Muscle of leg (tissue), 16 donors: ENCODE measurements at places on chromosomes 12 and 14. TPM values are rescaled to one million over a fixed set of nuclear protein-coding genes. Genes with fewer than 3 reads are reported as not detected.

GRCh38 chr14:95189367-95190132, 32.2 kb upstream of the DICER1 start:
- DNase-seq: peak; percentile 52

DNA sequence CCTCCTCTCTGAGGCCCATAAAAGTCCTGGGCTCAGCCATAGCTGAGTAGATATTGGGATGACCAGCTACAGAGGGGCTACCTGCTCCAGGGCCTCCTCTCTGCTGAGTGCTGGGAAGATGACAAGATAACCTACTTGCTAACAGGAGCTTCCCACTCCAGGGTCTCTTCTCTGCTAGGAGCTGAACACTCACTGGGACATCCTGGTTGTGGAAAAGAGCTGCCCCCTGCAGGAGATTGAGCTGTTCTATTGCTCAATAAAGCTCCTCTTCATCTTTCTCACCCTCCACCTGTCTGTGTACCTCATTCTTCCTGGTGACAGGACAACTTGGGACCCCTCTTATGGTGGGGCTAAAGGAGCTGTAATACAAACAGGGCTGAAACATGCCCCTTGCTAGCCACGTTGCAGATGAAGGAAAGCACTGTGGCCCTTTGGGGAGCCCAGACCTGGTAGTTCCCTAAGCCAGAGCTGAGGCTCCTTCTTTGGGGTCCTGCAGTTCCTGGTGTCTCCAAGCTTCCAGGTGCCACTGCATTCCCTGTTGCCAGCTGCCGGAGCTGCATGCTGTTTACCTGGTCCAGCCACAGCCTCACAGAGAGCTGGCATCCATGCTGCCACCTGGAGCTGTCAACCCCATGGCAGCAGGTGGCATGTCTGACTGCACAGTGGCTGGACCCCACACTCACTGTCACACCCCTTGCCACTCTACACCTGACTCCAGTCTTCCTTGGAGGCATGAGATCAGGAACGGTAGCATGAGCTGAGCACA, 598.5 kb upstream of the LMO3 start:
- DNase-seq: no peak

DNA sequence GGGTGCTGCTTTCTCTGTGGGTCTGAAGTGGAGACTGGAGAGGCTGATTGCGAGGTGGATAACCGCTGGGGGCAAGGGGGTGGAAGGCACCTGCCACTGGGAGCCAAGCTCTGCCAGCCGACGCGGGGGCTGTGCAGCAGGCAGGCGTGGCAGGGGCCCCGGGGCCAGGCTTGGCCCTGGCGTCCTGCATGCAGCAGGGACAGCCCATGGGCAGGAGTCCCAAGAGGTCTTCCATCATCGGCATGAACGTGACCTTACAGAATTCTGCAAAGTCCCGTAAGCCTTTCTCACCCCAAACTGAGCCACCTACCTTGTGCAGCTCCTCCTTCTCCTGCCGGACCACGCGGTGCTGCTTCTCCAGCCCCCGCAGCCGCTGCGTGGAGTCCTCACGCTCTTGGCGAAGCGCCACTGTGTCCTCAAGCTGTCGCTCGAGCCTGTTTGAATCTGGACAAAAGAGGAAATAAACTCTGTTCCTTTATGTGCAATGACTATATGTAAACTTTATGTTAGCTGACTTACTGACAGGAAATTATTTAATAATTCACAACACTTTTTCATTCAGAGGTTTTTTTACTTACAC, 51.3 kb downstream of the AMN start:
- DNase-seq: no peak

GRCh38 chr12:105289114-105289904, 41.2 kb upstream of the C12orf75 start:
- no peak for DNase-seq

- DNase-seq: no peak
Observed at GRCh38 chr14:102693006-102693755, 84.1 kb upstream of the TRAF3 start.

GRCh38 chr12:81819991-81820633, 61.0 kb upstream of the PPFIA2 start:
- DNase-seq: no peak

Gene WNT1
- total RNA-seq: not detected

Gene TOMM20L
- not detected for total RNA-seq

Gene ACSM4
- total RNA-seq: not detected

Gene TRPV4
- 0.13 TPM for total RNA-seq

Gene IL31
- total RNA-seq: not detected

Gene RIMBP2
- 2.0 TPM for total RNA-seq

Gene MUCL1
- total RNA-seq: not detected
